ENCODE measurements at places on chromosomes 5 and 9.

DNA sequence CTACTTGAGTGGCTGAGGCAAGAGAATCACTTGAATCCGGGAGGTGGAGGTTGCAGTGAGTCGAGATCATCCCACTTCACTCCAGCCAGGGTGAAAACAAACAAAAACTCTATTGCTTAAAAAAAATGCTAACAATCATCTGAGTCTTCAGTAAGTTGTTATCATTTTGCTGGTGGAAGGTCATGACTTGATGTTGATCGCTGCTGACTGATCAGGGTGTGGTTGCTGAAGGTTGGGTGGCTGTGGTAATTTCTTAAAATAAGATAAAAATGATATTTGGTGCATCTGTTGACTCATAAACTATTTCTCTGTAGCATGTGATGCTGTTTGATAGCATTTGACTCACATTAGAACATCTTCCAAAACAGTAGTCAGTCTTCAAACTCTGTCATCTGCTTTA, 349.4 kb upstream of the PAPPA start:
- DNase-seq = no peak

DNA sequence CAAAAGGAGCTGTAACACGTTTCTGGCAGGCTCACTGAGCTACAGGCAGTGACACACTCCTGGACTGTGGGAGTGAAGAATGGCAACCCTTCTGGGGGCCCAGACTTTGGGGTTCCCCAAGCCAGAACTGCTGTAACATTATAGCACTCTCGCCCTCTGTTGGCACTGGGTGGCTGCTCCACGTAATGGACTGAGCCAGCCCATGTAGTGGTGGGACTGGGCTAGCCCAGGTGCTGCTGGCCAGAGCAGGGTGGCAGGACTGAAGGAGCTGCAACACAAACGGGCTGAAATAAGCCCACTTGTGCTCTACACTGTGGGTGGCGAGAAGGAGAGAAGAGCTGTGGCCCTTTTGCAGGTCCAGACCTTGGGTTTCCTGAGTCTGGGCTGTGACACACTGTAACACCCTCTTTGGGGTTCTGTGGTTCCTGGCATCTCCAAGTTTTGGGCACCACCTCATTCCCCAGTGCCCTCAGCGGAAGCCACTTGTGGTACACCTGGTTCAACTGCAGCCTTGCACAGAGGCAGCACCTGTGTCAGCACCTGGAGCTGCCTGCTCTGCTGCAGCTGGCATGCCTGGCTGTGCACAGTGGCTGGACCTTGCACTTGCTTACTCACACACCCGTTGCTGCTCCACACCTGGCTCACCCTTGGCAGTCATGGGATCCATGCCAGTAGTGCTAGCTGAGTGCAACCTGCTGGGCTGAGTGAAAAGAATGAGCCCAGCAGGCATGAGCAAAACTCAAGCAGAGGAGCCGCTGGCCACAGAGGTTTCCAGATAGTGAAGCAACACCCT, 95.0 kb upstream of the PRR16 start:
- DNase-seq = no peak

DNA sequence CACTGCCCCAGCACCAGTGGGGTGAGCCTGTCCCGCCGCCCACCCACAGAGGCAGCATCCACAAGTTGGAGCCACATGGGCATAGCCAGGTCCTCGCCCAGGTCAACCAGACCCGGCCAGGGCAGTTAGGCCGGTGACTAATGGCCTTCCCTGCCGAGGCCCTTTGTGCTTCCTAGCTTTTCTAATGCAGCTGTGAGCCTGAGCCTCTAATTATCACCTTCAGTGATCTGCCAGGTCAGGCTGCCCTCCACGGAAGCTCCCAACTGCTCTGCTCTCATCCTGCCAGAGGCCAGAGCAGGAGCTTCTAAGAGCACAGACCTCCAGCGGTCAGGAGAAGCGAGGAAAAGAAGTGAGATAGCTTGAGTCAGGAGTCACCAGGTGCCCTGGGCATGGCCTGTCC, 87.1 kb upstream of the PPP1R26 start:
- DNase-seq = no peak

DNA sequence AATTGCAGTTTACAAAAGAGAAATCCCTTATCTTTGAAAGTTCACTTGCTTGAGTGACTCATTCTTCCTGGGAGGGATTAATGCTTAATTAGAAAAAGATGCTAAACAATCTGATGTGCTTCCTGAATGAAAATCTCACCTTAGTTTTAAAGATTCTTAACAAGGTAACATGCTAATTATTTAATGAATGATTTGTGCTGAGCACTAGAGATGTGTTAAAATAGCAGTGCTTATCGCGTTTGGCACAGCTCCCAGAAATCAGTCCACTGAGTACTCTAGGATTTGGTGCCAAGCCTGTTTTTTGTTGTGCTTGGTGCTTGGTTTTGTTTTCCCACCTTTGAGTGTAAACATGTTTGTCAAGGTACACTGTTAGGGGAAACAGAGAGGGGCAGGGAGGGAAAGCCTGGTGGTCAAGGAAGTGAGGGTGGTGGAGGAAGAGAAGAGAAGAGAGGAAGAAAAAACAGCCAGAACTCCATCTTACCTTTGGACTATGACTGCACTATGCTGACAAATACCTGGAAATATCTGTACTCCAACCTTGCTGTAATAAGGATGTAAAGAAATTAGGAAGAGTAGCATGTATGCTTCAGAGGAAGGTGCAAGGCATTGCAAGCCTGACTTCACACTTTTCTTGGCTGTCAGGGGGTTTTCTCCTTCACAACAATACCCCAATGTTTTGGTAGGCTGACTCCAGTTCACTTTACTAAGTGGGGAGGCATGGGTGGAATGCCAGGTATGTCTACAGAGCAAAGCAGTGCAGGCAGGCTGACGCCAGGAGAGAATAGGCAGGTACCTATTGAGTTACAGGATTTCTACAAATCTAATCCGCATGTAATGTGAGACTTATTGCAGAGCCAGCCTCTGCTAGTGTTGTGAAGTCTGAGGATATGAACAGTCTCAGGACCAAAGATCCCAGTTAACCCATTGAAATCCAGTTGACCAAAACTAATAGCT, 157.2 kb upstream of the ISL1 start:
- DNase-seq = peak; percentile 94

GRCh38 chr9:100573655-100574260, 4.1 kb upstream of the CAVIN4 start:
- DNase-seq = no peak

Data from GM23338 (cell line).